ENCODE measurements at places on chromosomes 16 and 17.

DNA sequence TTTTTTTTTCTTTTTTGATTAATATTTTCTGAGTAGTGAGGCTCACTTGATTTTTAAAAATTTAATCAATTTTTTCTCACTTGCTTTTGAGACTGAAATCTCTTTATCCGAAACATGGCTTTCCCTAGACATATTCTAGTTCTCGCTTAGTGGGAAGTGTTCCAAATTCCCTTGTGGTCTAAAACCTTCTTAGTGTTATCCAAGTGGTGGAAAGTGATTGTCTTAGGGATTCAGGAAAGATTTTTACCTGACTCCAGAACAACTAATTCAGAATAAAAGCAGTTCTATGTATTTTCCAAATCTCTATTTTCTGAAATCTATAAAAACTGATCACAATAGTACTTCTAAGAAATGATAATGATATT, 178.8 kb downstream of the MAP2K6 start:
- no peak for DNase-seq

DNA sequence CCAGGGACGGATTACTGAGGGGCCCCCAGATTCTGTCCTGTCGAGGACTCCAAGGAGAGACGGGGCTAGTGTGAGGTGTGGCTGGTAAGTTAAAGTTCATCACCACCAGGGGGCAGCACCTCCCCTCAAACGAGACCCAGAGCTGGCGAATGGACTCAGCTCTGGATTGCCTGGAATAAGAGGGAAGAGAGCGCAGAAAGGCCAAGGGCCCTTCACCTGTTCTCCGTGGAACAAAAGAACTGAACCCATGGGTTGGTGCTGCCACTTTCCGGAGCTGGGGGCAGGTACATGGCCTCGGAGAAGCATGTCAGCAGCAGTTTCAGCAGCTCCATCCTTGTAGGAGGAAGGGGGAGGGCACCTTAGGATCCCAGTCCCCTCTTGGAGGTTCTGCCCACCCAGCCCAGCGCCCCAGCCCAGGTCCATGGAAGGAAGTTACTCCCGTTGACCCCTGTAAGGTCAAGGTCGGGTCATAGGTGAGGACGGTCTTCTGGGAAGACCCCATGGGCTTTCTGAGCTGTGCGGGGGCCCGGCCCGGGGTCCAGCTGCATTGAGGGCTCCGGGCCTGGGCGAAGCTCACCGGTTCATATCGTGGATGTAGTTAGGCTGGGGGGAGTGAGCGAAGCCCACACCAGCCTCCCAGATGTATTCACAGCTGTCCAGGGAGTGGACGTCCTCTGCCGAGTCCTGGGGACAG, 10.8 kb downstream of the HID1 start:
- DNase-seq, result peak; percentile 75

DNA sequence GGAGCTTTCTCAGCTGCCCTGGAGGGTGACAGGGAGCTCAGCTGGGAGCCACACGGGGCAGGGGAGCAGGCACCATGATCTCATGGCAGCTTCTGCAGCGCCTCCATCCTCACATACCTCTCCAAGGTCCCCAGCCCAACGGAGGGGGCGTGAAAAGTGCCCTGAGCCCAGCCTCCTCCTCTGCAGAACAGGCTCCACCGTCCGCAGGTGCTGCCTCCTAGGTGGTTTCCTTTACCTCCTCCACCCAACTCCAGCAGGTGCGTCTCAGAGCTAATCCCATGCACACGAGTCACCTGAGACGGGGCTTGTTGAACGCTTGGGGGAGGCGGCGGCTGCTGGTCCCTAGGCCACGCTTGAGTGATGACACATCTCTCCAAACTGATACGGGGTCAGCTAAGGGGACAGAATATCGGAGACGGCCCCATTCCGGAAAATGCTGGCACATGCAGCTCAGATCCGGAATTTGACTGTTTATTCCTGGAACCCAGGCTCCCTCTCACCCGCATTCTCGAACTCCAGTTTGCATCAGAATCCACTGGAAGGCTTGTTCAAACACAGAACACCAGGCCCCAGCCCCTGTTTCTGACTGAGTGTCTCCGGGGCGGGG, 387 bp upstream of the SLC38A8 start:
- no peak for DNase-seq

DNA sequence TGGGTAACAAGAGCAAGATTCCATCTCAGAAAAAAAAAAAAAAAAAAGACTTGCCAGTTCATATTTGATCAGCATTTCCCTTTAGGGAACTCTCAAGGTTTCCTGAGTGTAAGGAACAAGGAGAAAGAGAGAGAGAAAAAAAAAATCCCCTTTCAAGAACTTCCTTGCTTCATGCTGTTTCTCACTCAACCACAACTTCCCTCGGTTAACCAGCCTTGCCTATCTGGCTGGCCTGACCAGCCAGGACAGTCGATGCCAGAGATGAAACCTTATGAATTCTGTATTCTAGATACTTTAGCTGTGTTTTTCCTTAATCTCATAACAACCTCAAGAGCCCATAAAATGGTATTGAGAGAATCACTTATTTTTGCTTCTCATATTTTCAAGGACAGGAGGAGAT, 2.6 kb upstream of the N4BP1 start:
- no peak for DNase-seq

GRCh38 chr16:46897471-46897870, 13.3 kb downstream of the GPT2 start:
- DNase-seq, result no peak

GRCh38 chr17:40481106-40481505, 20.3 kb downstream of the TNS4 start:
- DNase-seq, result no peak
